ENCODE measurements at places on chromosomes 2 and 18.

GRCh38 chr2:66695226-66695735 is 260.4 kb downstream of the MEIS1 start:
- DNase-seq: no peak

- DNase-seq: no peak
Observed at GRCh38 chr2:233638836-233639235, 2.6 kb downstream of the UGT1A10 start.

DNA sequence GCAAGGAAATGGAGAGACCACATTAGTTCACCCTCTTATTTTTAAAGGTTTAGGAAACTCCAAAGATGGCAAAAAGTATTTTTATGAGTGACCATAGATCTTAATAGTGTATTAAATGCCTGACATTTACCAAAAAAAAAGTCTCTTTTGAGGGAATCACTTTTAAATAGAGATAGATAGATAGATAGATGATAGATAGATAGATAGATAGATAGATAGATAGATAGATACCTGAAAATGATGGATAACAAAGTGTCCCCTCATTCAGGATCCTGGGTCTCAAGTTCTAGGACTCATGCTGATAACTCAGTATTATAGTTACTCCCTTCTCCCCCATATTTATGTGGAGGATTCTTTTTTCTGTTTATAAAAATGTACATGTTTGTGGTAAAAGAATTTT is 52.8 kb downstream of the FARP2 start:
- DNase-seq: no peak

- DNase-seq: no peak
Observed at GRCh38 chr18:59057969-59058368, 81.7 kb upstream of the SEC11C start.

- no peak for DNase-seq
Observed at GRCh38 chr18:75090336-75090735, 118.6 kb downstream of the PTGR3 start.

- DNase-seq: no peak
Observed at GRCh38 chr2:15745907-15746702, 154.4 kb downstream of the DDX1 start.

- DNase-seq: no peak
Observed at GRCh38 chr2:238599549-238600505, 173.1 kb downstream of the ASB1 start.

DNA sequence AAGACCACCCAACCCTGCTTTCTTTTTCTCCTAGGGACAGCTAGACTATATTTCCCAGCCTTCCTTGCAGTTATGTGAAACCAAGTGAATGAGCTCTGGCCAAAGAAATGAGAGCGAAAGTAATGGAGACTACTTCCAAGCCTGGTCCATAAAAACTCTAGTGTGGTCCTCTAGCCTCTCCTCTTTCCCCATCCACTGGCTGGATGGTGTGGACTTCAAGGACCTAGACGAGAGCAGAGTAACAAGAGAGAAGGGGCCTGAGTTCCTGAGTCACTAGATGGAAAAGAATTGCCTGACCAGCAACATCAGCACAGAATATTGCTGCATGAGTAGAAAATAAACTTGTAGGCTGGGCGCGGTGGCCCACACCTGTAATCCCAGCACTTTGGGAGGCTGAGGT is 2.9 kb upstream of the TMSB10 start:
- DNase-seq: no peak

GRCh38 chr2:29597035-29597434 is 324.4 kb downstream of the ALK start:
- no peak for DNase-seq

DNA sequence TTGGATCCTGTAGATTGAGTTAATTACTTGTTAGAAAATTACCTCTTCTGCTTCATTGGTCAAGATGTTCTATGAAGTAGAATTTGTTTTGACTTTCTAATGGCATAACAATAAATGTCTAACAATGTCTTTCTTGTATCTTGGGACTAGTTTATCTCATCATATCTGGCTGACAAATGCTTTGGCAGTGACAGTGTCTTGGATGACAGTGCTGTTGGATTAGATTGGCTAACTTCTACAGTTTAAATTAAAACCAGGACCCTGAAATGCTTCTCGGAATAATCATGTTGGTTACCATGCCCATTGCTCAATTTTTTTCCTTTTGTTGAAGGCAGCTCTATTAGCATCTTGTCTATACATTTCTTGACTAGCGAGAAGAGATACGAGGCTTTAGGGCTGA is 176.9 kb downstream of the PARD3B start:
- DNase-seq: no peak

DNA sequence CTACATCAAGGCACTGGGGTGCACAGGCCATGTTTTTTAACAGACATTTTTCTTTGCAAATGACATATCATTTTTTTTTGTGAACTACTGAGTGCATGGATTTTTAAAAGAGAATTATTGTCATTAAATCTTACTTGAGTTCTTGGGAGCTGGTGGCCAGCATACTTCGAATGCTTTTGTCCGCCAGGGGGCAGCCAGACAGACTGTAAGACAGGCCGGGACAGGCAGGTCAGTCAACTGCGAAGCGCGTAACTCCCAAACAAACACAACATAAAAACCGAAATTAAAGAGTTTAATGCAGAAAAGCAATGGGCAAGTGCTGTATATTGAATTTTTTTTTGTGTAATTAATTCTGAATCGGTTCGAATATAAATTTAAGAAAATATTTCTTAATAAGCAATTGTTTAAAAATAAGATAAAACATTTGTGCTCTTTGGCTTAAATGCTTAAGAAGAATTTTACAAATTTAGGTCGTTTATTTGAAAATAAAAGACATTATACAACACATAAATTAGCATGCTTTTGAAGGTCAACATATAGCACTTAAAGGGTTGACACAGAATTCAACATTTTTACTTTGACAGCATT is 142.2 kb upstream of the PXDN start:
- DNase-seq: no peak

GRCh38 chr2:78009289-78009688 is 487.1 kb upstream of the LRRTM4 start:
- no peak for DNase-seq

- DNase-seq: no peak
Observed at GRCh38 chr2:223760838-223761502, 76.4 kb downstream of the AP1S3 start.

- DNase-seq: no peak
Observed at GRCh38 chr2:187966924-187967323, 324.8 kb upstream of the GULP1 start.

DNA sequence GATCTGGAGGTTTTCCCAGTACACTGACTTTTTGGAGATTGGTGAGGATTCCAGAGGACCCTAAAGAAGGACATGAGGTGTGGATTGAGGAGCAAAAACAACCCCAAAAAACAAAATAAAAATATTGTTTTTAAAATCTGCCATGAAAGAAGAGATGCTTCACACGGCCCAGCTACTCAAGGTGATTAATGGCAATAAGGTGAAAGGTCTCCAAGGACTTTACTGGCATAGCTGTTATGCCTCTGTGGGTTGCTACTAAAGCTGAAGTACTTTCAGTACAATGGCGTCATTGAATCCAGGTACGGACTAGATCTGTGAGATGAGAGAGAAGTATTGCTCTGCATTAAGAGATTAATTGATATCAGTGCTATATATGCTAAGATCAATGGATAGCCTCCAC is 606.4 kb downstream of the TDRD15 start:
- DNase-seq: no peak

GRCh38 chr2:241344925-241345651 is 11.0 kb upstream of the FARP2 start:
- no peak for DNase-seq

DNA sequence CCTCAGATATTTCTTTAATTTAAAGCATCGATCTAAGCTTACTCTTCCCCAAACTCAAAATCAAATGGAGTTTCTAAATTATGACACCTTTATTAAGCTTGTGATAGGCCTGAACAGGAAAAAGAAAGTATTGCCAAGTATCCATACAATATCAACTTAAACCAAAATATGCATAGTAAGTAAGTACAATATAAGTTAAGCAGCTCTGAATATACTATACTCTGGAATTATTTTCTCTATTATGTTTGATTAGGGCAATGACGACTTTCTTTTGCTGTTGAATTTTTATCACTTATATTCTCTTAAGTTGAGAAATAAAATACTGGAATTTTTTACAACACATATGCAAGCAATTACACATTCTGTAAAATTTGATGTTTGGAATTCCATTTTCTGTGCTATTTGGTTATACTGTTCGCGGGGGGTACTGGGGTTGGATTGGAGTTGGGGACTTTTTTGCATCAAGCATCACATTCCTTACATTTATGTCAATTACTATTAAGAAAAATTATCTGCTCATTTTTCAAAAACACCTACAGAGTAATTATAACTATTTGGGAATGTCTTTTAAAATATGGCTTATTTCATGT is 2.2 kb downstream of the COL5A2 start:
- no peak for DNase-seq

DNA sequence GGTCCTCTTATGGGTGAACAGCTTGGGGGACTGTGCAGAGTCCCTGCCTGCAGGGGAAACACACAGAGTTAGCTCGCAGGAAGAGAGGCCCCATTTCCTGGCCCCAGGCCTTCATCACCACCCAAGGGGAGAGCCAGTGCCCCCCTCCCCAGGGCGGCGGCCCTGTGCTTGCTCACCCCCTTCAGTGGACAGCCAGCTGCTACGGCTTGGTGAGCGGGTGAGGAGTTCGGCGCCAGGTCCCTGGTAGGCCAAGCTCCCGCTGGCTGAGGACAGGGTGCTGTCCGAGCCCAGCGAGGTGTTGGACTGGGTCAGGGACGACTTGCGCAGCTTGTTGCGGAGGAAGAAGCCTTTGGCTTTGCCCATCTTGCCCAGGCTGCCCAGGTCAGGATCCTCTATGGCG is 17.2 kb upstream of the SFXN5 start:
- DNase-seq: no peak

DNA sequence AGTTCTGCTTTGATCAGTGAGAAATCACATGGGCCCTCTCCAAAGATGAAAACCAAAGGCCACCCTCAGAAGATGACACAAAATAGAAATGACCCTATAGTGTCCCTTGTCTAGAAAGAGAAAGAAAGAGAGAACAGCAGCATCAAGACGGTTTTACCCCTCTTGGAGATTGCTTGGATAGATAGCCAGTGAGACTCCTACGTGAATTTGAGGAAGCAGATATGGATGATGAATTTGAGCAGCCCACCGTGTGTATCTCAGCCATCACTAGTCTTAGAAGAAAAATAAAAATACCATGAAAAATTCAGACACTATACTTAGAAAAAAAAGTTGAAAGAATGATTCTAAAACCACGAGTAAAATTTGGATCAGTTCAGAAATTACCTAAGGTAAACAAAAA is 329.1 kb upstream of the CNTNAP5 start:
- DNase-seq: no peak

- DNase-seq: no peak
Observed at GRCh38 chr2:241901500-241902351, 32.2 kb downstream of the RTP5 start.

DNA sequence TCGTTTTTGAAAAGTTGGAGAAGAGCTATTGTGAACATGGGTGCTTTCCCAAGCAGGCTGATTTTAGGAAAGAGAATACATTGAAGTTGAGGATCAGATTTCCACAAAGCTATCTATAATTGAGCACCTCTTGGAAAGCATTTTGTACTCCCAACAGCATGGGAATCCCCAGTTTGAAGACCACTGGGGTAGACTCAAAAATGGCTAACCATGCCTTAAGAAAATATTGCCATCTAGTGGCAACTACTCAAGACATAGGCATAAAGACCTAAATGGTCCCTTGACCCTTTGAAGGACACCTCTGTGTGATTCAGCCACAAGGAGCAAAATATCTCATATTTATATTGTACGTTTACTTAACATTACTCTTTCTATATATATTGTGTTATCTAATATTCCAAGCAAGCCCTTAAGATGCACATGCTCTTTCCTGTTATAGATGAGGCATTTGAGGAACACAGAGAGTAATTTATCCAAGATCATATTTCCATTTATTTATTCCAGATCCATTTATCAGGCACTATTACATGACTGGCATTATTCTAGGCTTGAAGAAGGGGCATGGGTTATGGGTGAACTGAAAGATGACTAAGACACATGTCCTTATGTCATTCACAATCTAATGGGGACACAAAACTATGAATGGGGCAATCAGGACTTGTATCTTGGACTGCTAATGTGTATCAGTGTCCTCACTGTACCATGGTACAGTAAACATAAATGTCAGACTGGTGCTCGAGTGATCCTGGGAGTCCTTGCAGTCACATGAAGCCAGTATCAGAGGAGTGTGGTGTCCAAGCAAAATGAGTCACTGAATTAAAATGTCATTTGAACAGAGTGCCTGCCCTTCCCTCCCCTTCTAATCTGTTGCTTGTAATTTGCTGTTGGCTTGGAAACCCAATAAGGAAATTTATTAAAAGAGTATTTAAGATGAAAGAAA is 121.0 kb upstream of the XPO1 start:
- DNase-seq: no peak

- DNase-seq: no peak
Observed at GRCh38 chr2:168685600-168686451, 116.6 kb upstream of the NOSTRIN start.

DNA sequence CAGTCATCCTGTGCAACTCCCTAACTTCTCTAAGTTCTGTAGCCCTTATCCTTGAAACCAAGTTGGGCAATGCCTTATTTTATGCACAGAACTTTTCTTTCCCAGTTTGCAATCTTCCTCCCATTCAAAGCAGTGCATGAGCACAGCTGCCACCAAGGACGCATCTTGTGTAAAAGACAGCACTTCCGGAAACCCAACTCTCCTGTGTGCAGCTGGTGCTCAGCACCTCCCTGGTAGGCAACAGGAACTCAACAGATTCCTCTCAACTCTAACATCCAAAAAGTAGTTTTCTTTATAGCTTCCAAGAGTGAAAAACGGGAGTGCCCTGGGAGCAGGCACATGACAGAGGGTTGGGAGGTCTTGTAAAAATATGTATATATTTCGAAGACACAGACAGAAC is 2.2 kb downstream of the TMEM18 start:
- no peak for DNase-seq

- no peak for DNase-seq
Observed at GRCh38 chr18:62249478-62250097, 62.5 kb downstream of the RELCH start.

GRCh38 chr2:215758691-215759090 is 254.7 kb downstream of the MREG start:
- DNase-seq: no peak

DNA sequence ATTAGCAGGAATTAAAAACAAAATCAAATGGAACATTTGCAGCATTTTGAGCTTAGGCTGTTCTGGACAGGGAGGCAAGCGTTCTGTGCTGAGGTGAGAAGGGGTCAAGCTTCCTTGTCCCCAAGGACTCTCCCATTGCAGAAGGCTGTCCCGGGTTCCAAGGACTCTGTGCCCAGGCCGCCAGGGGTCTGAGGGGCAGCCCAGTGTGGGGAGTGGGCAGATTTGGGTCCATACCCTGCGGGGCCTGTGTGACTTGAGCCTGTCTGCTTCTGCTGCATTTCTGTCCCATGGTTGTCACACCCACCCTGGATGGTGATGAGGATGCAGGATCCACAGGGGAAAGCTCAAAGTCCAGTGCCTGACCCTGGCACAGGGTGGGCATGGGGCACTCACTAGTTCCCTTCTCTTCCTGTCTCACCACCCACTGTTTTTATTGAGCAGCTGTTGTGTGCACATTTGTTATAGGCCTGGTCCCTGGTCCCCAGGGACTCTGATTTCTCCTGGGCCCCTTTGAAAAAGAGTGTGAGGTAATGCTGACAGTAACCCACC is 211.4 kb upstream of the HS6ST1 start:
- DNase-seq: no peak

All from cortex of kidney (tissue), 1 donor.